ENCODE measurements at places on chromosomes 13 and 19.
A peak's percentile ranks its signal among the peaks of the same experiment; 100 is the strongest.

- no peak for DNase-seq
Observed at GRCh38 chr13:72963762-72964161, 95.0 kb upstream of the KLF5 start.

DNA sequence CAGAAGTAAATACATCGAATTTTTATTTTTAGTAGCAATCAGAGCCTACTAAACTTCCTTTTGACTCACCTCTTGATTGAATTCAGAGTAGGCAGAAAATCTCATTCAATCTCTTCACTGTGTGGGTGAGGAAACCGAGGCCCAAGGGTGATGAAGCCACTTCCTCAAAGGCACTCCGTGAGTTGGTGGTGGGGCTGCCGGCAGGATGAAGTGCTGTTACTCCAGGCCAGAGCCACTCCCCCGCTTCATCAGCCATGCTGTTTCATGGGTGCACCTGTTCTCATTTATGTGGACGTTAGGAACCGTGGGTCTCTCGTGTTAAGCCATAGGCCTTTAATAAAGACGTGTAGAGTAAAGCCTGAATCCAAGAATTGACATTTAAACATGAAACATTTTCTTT, 13.2 kb downstream of the ING1 start:
- no peak for DNase-seq

DNA sequence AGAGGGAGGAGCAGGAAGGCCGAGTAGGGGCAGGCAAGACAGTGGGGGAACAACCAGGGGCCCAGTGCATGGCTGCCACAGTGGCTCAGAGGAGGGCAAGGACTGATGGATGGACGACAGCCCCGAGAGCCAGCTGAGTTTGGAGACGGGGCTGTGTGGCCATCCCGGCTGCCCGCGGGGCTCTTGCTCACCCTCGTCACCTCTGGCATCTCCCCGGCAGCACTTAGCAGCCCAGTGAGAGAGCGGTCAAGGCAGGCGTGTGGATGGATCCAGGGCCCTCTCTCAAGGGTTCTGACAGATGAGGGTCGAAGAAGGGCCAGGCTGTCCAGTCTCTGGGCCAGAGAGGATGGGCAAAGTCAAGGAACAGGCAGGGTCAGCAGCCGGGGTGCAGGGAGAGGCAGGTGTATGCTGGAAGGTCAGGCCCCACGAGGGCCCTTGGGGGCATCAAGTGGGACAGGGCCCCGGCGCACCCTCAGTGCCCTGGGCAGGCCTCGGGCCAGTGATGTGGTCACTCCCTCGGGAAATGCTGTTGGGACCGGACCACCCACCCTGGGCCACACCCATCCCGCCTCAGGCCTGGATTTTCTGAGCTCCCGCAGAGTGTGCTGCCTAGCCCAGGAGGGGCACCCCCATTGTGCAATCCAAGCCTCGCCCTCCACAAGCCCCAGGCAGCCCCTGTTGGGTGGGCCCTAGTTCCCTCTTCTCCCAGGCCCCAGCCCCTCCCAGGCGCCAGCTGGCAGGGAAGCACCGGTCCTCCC, 56.4 kb upstream of the TPM4 start:
- DNase-seq: no peak

- peak; percentile 75 for DNase-seq
Observed at GRCh38 chr19:18416778-18417249, 2.4 kb upstream of the SSBP4 start.

GRCh38 chr13:27403203-27403678, 21.2 kb upstream of the GTF3A start:
- no peak for DNase-seq

DNA sequence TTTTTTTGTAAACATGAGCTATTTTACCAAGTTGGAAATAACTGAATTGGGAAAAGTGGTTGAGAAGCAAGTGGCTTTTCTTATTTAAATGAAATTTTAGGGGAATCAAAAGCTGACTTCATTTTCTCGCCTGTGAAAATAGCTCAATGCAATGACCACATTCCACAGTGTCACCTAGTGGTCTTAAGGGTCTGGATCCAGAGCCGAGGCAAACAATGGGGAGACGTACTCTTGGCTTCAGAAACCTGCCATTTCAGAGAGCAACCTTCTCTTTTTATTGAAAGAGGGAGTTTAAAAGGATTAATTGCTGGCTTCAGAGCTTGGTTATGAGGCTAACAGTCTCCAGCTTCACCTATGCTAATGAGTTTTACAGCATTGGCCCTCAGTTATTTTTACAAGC, 39.7 kb upstream of the RXFP2 start:
- peak; percentile 26 for DNase-seq

GRCh38 chr13:94427313-94427953, 52.0 kb downstream of the DCT start:
- no peak for DNase-seq

DNA sequence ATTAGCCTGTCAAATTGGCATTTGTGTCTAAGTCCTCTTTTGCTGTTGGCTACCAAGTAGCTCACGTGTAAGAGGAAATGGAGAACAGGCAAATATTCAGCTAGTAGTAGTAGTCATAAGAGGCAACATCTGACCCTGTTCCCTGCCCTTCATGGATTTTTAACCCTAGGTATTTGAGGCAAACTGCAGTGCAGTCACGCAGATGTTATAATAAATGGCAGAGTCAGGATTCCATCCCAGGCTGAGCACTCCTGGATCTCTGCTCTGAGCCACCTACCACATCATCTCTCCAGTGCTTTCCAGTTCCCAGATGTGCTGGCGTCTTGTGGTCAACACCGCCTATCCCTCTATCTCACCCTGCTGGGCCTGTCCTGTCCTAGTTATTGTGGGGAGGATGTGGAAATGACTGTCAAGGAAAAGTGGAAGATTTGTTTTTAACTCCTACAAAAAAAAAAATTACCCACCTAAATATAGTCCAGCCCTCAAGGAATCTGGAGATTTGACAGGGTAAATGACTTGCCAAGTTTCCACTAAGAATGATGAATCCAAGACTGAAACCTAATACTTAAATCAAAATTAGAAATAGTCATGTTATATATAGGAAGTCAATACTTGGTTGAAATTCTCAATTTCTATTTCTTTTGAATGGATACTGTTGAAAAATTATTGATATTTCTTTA, 322.9 kb downstream of the GPC6 start:
- no peak for DNase-seq

DNA sequence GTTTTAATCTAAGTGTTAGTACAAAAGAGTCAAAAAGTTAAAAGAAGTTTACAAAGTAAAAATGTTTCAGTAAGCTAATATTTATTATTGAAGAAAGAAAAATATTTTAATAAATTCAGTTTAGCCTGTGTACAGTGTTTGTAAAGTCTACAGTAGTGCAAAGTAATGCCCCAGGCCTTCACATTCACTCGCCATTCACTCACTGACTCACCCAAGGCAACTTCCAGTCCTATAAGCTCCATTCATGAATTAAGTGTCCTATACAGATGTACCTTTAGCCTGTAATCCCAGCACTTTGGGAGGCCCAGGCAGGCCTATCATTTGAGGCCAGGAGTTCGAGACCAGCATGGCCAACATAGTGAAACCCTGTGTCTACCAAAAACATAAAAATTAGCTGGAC, 24.1 kb upstream of the AKAP11 start:
- no peak for DNase-seq

DNA sequence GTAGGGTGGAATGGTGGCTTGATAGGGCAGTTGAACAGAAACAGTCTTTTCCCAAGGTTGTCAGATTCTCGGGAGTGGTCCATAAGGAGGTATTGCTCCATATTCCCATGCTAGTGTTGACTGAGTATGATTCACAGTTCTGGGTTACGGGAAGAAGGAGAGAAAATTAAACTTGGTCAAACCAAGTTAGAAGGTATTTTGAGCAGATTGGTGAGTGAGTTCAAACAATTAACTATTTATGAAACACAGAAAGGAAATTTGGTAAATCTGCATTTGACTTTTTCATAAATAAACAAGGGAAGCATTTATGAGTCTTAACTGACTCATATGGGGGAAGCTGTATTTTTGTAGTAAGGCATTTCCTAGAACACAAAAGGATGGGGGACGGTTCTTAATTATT, 2419.4 kb downstream of the PCDH9 start:
- DNase-seq: no peak

- no peak for DNase-seq
Observed at GRCh38 chr19:49916839-49917733, 11.9 kb upstream of the ATF5 start.

- DNase-seq: no peak
Observed at GRCh38 chr13:99009987-99010551, 32.2 kb upstream of the DOCK9 start.

GRCh38 chr19:39200803-39201115, 3.3 kb downstream of the SYCN start:
- no peak for DNase-seq

GRCh38 chr13:42544246-42544926, 29.6 kb upstream of the TNFSF11 start:
- DNase-seq: no peak

- peak; percentile 83 for DNase-seq
Observed at GRCh38 chr19:19628501-19629134, 598 bp upstream of the LPAR2 start.

DNA sequence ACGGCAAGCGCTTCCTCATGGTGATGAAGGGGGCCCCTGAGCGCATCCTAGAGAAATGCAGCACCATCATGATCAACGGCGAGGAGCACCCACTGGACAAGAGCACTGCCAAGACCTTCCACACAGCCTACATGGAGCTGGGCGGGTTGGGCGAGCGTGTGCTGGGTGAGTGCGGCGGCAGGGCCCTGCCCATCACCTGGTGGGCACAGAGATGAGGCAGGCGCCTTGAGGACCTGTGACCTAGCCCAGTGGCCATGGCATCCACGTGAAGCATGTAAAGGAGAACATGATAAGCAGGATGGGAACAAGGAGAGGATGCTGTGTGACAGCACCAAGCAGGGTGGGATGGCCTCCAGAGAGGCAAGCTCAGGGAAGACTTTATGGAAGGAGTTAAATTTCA, 18.5 kb downstream of the ATP12A start:
- DNase-seq: no peak

GRCh38 chr19:14138576-14139265, 2.3 kb upstream of the ASF1B start:
- no peak for DNase-seq

DNA sequence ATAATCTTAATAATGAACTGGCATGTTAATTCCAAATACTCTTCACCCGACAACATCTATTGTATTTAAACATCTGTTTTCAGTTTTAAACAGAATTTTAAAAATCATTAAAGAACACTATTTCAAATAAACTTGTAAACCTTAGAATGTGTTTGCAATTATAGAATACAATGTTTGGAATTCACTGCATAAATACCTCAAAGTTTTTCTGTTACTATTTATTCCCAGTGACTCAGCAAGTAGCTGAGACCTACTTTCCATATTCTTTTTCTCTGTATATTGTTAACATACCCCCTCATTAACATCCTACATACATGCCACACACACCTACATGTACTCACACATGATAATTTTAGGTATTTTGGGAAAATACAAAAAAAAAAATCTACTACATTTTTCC, 1134.3 kb downstream of the SLITRK1 start:
- no peak for DNase-seq

- peak; percentile 40 for DNase-seq
Observed at GRCh38 chr13:91381371-91381770, 17.1 kb upstream of the GPC5 start.

- DNase-seq: peak; percentile 75
Observed at GRCh38 chr13:20566468-20566897, 474 bp upstream of the IFT88 start.

- no peak for DNase-seq
Observed at GRCh38 chr13:34065928-34066327, 248.0 kb downstream of the RFC3 start.

- DNase-seq: no peak
Observed at GRCh38 chr19:50509366-50509765, 1.6 kb downstream of the JOSD2 start.

DNA sequence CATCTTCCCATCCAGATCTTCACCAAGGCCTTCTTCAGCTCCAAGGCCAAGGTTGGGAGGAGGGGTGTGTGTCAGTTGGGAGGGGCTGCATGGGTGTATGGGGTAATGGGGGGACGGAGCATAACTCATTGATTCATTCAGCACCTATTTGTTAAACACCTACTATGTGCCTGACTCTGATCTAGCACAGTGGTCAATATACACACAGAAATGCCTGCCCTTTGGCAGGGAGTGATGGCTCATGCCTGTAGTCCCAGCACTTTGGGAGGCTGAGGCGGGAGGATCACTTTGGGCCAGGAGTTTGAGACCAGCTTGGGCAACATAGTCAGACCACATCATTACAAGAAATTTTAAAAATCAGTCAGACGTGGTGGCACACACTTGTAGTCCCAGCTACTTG, 19.2 kb upstream of the SPACA4 start:
- no peak for DNase-seq

- no peak for DNase-seq
Observed at GRCh38 chr19:18495204-18495911, 26.5 kb downstream of the ELL start.

Data from SK-N-DZ (cell line).